Lung microvascular endothelial cell (primary cell): ENCODE measurements at places on chromosomes 3 and 15. TPM values are rescaled to one million over a fixed set of nuclear protein-coding genes. Genes with fewer than 3 reads are reported as not detected.

The CHRFAM7A gene
- 0.60 and 2.2 TPM in 2 replicates for total RNA-seq

DNA sequence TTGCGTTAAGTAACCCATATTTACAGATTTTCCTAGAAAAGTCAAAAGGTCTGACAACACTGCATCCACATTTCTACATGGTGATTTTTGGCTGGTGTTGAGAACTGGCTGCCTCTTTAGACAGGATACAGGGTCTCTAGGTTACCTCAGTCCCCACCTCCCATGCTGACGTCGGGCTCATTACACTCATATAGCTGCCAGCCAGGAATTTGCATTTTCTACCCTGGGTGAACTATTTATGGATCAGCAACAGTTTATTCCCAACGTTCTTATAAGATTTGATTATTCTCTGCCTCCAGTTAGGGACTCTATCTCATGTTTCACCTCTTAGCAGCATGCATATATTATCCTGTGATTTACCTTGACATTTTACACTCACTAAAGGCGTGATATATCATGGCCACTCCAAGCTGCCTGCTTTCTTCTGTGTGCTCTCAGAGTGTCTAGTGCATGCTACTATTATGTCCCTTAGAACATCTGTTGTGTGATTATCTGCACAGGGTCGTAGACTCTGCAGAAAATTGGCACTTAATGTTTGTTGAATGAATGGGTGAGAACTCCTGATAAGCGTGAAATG is 49.0 kb downstream of the CLDN11 start:
- DNase-seq, result no peak

The SUMF1 gene
- 41.0 and 42.5 TPM in 2 replicates for total RNA-seq

The ROPN1B gene
- not detected in 2 replicates for total RNA-seq

The KBTBD13 gene
- not detected in 2 replicates for total RNA-seq

DNA sequence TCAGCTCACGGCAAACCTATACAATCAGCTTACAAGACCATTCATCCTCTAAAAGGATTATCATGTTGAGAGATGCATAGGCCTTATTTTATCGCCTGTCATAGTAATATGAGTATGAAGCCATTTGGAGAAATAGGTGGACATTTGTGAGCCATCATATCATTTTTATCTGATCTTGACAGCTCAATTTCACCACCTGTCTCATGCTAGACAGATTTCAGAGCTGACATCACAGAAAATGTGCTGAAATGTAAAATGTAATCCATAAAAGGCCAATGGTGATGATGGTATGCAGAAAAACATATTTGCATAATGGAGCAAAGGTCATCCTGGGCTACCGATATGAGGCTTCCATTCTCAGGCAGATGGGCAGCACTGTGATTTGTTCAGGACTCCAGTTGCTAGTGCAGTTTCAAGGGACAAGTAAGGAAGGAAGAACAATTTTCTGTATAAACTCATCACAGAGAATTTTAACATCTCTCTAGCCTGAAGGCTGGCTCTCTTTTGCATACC is 221.5 kb downstream of the ULK4 start:
- DNase-seq, result no peak

The MDFIC2 gene
- not detected in 2 replicates for total RNA-seq

The DPH6 gene
- 6.5 and 7.8 TPM in 2 replicates for total RNA-seq

DNA sequence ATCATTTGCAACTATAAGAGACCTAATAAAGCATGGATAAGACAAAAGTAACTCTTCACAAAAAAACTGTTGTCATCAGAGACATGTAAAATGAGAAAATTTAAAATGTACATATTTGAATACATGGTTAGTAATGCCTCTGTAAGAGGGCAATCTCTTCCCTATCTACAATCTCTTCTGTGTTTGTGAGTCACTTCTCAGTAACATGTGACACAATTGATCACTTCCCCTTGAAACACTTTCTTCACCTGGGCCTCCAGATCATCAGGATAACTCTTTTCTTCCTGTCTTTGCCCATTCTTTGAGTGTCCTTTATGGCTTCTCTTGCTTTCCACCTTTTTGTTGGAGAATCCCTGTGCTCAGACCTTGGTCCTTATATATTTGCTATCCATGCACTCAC is 50.4 kb downstream of the TFDP2 start:
- peak; percentile 21 for DNase-seq
